ENCODE measurements at places on chromosomes 2 and 18.

GRCh38 chr18:9058406-9058805 lies 44.1 kb upstream of the NDUFV2 start:
- DNase-seq = no peak

DNA sequence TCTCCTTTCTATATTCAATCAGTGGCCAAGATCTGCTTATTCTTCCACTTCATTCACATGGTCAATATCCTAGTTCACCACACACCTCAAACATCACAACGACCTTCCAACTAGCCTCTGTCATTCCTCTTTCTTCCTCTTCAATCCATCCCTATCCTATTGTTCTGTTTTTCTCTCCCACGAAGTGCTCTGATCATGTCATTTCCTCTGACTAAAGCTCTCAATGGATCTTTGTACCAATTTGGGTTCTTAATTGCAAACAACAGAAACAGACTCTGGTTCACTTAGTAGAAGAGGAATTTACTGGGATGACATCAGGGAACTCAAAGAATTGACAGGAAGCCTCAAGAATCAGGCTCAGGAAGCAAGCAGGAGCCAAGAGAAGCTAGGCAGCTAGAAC lies 23.5 kb downstream of the WNT10A start:
- DNase-seq = no peak

DNA sequence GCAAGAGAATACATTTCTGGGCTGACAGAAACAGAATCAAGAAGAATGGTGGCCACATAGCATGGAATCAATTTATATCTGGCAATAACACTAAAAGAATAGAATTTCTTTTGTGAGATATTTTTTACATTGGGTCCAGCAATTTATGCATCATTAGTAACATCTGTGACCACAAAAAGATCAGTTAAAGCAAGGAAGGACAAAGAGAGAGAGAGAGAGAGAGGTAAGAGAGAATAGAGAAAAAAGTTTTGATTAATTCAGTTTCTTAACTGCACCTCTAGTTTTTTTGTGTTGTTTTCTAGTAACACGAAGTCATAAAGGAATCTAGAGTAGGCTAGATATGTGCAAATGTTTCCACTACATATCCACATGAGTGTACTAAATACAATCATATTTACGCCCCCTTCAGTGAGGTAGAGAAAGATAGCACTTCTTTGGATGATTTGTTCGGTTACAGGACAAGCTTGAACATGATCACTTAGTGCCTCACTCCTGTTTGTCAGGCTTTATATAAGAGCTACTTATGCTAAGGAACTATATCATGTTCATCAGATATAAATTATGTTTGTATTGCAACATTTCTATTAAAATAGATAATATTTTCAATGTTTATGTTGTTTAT lies 247.4 kb upstream of the COL3A1 start:
- DNase-seq = no peak

DNA sequence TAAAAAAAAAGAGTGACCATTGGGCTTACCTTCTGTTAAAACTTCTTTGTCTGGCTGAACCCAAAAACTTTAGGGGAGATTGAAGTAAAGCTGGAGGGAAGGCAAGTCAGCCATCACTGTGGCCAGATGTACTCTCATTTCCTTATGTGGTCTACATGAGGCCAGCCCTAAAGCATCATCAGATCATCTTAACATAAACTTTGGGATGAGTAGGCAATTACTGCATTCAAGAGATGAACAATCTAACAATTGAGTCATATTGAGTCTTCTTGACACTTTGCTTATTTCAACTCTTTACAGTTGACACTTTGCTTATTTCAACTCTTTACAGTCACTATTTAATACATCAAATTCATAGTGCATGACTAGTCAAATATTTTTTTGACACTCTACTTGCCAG lies 155.6 kb downstream of the QPCT start:
- no peak for DNase-seq

DNA sequence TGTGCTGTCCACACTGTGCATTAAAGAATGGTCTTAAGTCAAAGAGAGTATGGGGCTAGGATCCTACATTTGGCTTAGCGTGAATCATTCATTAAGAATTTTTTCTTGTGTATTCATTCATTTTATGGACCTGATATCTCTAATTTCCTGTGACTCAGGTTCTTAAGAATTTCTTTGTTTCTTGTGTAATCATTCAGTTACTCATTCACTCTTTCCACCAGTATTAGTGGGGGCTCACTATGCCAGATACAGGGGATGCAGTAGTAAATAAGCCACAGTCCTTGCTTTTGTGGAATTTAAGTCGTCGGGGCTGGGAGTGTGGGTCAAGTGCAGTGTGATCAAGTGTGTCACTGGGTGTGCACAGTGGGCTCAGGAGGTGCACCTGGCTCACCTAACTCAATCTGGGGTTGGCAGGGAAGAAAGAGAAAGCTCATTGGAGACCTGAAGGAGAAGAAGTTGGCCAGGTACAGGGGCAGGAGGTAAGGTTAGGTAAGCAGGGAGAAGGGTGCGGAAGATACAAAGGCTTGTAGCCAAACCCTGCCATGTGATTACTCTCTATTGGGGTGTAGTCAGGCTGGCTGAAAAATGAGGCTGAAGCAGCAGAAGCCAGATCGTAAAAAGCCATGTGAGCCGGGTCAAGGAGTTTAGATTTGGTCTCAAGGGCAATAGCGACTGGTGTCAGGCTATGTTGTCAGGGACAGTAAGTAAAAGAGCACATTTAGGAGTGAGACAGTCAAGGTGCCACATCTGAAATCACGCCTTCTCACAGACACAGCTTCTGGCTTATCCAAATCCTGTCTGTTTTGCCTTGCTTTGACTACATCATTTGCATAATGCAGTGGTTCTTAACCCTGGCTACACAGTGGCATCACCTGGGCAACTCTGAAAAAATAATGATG lies 67.2 kb downstream of the KCTD1 start:
- DNase-seq = no peak

DNA sequence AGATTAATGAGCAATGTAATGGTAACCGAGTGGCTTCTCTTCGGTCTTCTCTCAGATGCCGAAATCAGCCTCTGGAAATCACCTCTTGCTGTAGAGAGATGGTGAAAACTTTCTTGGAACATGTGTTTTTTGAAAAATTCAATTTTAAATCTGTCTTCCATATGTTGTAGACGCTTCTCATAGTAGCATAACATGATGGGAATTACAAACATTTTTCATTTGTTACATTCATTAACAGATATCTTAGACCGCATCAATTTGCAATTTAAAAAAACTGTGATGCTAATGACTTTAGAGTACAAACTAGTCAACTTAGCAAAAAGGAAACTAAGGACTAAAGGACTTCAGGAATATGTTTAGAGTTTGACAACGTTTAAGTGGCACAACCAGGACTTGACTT lies 275.2 kb downstream of the ASXL3 start:
- DNase-seq = no peak

DNA sequence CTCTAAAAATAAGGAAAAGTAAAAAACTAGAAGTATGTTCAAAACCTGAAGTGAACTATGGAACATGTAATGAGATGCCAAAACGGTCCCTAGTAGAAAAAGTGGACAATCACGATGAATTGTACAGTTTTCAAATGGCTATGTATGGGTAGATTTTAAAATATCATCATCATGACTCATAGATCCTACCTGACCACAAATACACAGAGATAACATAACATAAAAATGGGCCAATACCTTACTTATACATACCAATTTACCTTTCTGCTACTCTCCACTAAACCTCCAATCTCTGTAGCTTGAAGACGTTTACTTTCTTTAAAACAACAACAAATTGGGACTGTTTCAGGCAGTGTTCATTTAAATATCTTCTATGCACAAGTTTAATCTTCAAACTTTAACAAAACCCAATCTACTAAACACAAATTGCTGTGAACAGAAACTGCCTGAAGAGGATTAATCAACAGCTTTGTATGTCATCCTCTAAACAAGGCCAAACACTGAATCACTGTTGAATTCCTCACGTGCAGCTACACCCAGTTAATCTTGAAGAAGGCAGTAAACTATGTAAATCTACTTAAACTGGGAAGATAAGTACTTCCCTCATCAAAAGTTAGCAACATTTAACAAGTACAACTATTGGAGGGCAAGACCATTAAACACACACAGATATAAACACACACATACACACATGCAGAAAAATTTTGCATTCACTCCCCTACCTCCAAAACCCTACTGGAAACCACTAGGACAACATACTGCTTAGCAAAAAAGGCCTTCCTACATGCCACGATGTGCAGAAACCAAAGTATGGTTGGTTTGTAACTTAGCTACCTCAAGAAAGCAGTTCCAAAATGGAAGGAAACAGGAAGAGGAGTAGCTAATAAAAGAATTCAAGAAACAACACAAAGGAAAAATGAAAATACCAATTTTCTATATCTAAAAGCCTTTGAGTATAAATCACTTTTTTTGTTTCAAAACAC lies 90.3 kb downstream of the RBMS1 start:
- DNase-seq = no peak

- no peak for DNase-seq
Measured at GRCh38 chr2:38203446-38203810, 127.5 kb upstream of the CYP1B1 start.

GRCh38 chr18:79782566-79783308 lies 15.0 kb upstream of the KCNG2 start:
- no peak for DNase-seq

DNA sequence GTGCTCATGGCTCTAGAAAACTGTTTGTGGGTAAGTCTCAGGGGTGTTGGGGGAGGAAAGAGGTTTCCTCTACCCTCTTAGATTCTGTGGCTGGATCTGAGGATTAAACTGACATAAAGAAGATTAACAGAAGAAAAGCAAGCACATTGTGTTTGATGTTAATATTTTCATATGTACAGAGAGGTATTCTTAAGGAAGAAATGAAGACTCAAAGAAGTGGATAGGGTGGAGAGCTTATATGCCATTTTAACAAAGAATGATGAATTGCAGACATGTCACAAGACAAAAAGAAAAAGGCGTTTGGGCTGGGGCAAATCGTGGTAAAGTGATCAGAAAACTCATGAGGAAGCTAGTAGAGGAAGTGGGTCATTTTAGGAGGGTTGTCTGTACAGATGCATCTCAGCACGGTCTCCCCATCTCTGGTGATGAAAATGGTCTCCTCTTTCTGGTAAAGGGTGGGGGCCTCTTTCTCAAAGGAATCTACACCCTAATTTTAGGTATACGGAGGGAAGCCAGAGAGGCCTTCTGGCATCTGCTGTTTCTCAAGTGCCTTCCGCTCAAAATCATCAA lies 17.8 kb downstream of the FAM110C start:
- DNase-seq = no peak

Data from germinal center (tissue), 1 donor.